AG04450 (cell line): ENCODE measurements at places on chromosomes 12 and 14.

DNA sequence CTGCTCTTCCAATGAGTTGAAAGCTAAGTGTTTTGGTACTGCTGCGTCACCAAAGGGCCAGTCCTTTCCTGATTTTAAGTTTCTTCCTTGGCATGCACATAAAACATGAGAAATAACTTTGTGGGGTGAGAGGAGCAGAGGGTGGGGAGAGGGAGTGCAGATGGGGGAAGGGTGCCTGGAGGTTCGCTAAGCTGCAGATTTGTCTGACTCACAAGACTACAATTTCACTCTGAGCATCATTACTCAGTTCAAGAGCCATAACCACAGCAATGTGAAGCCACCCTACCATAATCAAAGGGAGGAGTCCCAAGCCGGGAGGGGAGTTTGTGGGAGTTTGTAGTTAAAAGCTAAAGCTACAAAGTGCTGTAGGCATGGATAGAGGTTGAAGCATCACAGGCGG, 136.1 kb downstream of the ANO2 start:
- DNase-seq = no peak

- no peak for DNase-seq
Observed at GRCh38 chr12:122852336-122853275, 17.3 kb downstream of the HIP1R start.

DNA sequence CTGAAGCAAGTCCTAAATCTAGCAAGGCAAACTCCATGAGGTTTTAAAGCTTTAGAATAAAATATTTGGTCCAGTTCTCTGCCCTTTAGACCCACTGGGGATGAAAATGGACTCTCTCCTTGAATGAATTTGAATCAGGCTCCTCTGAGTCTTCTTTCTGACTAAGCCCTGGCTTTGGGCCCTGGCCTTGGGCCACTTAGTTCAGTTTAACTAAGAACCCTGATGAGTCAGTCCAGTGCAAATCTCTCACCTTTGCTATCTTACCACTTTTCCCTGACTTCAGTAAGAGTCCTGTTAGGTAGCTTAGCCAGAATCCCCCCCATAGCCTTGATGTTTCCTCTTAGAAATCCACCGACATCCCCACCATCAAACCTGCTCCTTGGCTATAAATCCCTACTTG, 427.5 kb downstream of the SNAPC1 start:
- DNase-seq = no peak

GRCh38 chr12:99824900-99825542, 159.7 kb downstream of the ANKS1B start:
- no peak for DNase-seq

DNA sequence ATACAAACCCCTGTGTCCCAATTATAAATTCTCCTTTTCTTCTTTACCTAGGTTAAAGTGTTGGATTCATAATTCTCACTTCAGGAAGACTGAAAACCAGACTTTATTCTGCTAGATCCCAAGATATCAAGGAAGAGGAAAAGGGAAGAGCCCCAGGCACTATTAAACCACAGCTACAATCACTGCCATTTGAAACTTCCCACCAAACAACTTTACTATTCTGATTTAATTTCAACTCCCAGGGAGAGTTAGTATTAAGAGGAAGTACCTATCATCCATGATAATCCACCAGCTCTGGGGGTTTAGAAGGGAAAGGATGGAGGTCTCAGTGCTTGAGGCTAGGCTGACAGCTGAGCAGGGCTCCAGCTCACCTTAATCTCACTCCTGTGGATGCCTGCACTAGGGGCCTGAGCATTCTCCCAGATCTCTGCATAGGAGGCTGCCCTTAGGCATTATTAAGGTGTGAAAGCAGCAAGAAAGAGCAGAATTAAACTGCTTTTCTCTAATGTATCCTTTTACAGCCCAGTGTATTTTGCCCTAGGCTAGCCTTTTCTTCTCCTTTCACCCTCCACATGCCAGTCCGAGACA, 52.9 kb downstream of the MYF5 start:
- DNase-seq = no peak
